ENCODE measurements at places on chromosomes 3 and 15. TPM values are rescaled to one million over a fixed set of nuclear protein-coding genes. Genes with fewer than 3 reads are reported as not detected.
A peak's percentile ranks its signal among the peaks of the same experiment; 100 is the strongest.

GRCh38 chr15:67385971-67386370, 131.4 kb downstream of the IQCH start:
- peaks cover 16% of the 10 kb centered on the region for H3K27me3 ChIP-seq
- H3K4me3 ChIP-seq, result no peak overlapping the region
- H3K36me3 ChIP-seq, result no peaks in the 10 kb centered on the region
- no peak for DNase-seq
- H3K4me1 ChIP-seq, result no peaks in the 10 kb centered on the region
- H3K27ac ChIP-seq, result no peak overlapping the region

DNA sequence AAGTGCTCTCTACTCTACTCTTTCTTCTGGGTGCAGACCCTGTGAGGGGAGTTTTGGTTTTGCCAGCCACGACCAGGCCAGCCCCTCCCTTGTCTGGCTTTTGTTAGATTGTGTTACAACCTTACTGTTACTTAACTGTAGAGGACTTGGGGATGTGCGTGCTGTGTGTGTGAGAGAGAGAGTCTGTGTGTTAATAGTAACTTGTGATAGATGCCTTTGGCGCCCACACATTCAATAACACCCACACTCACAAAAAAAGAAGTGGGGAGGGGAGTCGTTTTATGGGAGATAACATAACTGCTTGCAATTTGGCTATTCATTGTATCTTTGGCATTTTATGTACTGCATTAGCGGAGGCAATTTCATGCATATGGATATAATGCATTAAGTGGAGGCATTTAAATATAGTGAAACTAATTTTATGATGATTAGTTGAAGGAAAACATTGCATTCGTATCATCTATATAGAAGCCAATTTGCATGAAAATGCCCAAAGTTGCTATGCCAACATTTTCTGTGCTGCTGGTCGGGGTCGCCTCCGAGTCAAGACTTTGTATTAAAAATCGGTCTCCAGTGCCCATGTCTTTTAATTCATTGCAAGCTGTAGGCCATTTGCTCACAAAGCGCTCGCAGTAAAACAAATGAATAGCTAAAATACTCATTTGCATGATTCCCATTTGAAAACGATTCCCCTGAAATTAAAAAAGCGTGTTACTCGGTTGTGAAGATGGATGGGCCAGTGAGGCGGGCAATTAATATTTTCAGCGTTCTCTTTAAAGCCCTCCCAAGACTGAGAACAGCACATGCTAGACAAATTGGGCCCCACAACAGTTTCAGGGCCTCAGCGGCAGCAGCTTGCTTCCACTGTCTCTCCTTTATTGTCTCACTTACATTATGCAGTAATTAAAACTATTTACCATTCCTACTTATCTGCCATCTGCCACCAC, 158.5 kb upstream of the SMAD3 start:
- DNase-seq, result no peak
- no peak overlapping the region for H3K4me3 ChIP-seq
- no peak overlapping the region for H3K27ac ChIP-seq
- H3K4me1 ChIP-seq, result peaks cover 4% of the 10 kb centered on the region
- H3K36me3 ChIP-seq, result no peaks in the 10 kb centered on the region

DNA sequence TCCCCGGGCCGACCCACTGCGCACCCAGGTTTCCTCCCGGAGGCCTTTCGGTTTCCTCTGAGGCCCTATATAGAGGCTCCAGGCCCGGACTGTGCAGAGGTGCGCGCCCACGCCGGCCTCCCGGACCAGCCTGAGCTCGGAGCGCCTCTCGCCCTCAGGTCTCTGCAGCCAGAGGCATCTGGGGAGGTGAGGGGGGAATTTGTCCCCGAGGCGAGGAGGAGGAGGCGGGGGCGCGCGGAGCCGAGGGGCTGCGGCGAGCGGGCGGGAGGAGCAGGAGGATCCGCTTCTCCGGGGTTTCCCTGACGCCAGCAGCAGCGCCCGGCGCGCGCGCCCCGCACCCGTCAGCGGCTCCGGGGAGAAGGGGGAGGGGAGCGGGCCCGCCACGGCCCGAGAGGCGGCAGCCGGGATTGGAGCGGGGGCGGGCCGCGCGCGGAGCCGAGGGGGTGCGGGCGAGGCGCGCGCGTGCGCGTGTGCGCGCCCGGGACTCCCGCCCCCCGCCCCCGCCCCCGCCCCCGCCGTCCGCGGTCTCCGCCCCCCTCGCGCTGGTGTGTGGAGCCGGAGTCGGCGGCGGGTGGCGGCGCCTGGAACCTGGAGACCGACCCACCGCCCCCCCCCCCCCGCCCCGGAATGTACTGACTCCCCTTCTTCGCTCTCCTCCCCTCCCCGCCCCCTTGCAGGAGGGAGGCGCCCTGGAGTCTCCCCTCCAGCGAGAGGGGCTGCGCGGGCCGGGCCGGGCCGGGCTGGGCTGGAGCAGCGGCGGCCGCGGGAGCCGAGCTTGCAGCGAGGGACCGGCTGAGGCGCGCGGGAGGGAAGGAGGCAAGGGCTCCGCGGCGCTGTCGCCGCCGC, at the start of gene NEO1:
NEO1 (plus strand) TSS at position 657 of the 846 bp plus-strand sequence. CDS start 213 bp downstream, outside the sequence.
- no peaks in the 10 kb centered on the region for H3K36me3 ChIP-seq
- H3K4me3 ChIP-seq, result peak within 1 kb of the TSS; percentile 82
- peak within 1 kb of the TSS; percentile 23 for H3K27ac ChIP-seq
- DNase-seq, result peak; percentile 86
- peaks cover 6% of the 10 kb centered on the region for H3K4me1 ChIP-seq

GRCh38 chr3:100981164-100981911, 11.9 kb downstream of the ABI3BP start:
- no peak for DNase-seq
- no peaks in the 10 kb centered on the region for H3K27me3 ChIP-seq
- H3K36me3 ChIP-seq, result no peaks in the 10 kb centered on the region
- no peak overlapping the region for H3K27ac ChIP-seq

AHSG gene
- total RNA-seq, result not detected

DNA sequence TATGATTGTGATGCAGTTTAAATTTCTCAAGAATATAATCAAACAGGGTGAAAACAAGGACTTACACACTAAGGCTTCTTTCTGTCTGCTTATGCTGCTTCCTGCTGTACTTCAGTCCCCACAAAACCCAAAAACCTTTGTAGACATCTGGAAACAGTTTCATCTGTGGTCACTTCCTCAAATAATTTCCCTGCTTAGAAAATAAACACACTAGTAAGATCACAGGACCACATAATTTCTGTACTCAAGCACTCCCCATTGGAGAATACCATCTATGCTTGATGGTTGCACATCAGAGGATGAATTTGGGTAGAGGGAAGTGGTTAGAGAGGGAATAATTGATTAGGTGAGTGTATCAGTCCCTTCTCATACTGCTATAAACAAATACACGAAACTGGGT, 266.2 kb downstream of the LSAMP start:
- no peak for DNase-seq
- H3K4me3 ChIP-seq, result no peak overlapping the region
- no peaks in the 10 kb centered on the region for H3K4me1 ChIP-seq
- H3K27ac ChIP-seq, result no peak overlapping the region
- H3K36me3 ChIP-seq, result no peaks in the 10 kb centered on the region

- H3K4me3 ChIP-seq, result no peak overlapping the region
- H3K27ac ChIP-seq, result no peak overlapping the region
- no peaks in the 10 kb centered on the region for H3K4me1 ChIP-seq
These were observed 3.1 kb upstream of the ACKR4 start for GRCh38 chr3:132593947-132594323.

GRCh38 chr15:96882121-96882772, 551.7 kb downstream of the NR2F2 start:
- no peaks in the 10 kb centered on the region for H3K27me3 ChIP-seq
- no peak overlapping the region for H3K27ac ChIP-seq
- H3K4me3 ChIP-seq, result no peak overlapping the region
